ENCODE measurements at places on chromosomes 12 and 14.

DNA sequence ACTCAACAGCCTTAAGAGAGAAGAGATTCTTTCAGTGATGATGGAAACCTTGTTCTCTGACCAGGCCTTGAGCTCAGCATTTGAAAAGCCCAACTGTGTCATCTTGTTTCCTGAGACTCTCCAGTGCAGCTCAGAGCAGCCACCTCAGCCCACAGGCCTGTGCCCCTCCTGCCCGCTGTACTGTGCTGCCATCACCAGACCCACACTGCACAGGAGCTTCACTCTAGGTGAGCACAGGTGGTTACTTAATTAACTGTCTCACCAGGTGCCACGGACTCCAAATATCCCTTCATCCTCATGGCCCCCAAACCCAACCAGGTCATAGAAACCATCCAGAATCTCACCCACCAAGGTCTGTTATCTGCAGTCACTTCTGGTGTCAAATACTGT is 51.3 kb downstream of the JAG2 start:
- no peak for DNase-seq

GRCh38 chr12:38880288-38880687 is 25.1 kb downstream of the CPNE8 start:
- no peak for DNase-seq

DNA sequence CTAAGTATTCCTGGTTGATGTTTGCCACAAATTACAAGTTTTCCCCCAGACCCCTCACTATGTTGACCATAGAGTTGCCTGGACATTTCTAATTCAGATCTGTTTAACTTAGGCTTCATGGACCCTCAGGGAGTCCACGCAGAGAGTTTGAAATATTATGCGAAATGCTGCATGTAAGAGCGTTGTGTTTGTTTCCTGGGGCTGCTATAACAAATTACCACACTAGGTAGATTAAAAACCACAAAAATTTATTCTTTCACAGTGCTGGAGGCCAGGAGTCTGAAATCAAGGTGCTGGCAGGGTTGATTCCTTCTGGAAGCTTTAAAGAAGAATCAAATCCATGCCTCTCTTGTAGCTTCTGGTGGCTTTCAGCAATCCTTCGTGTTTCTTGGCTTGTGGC is 177.9 kb upstream of the KITLG start:
- DNase-seq: no peak

GRCh38 chr12:61524851-61525250 is 735.4 kb upstream of the USP15 start:
- peak; percentile 95 for DNase-seq

- DNase-seq: peak; percentile 64
Measured at GRCh38 chr14:104976198-104977007, 1.8 kb downstream of the AHNAK2 start.

DNA sequence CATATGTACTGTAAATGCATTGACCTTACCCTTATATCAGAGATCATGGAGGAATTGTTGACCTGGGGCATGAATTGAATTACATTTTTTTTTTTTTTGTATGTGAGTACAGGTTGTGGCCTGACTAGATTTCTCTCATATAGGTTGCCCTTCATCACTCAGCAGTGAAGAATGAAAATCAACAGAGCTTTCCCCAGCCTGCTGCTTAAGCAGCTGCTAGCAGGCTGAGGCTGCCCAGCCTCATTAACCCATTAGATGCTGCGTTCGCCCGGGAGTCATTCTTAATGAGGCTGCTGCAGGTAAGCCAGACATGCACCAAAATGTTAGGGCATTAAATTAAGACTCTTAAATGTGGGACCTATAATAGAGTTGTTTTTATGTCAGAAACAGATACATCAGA is 236.0 kb downstream of the ETNK1 start:
- peak; percentile 53 for DNase-seq

GRCh38 chr12:45730348-45731189 is 1.1 kb downstream of the ARID2 start:
- DNase-seq: peak; percentile 68

GRCh38 chr12:542395-543113 is 82.8 kb downstream of the B4GALNT3 start:
- peak; percentile 73 for DNase-seq

DNA sequence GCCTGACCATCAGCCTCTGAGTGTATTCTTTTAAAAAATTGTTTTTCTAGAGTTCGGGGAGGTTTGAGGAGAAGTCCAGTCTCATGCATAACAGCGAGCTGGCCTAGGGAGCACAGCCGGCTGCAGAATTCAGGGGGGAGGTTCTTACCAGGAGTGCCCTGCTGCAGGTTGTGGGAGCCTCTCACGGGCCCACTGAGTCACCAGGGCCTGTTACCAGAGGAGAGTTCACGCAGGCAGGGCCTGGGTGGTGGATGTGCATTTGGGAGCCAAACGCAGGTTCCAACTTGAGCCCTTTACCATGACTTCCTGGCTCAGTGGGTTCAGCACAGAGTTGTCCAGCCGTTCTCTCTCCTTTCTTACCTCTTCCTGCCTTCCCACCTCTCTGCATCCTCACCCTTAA is 14.4 kb downstream of the CD9 start:
- DNase-seq: no peak

DNA sequence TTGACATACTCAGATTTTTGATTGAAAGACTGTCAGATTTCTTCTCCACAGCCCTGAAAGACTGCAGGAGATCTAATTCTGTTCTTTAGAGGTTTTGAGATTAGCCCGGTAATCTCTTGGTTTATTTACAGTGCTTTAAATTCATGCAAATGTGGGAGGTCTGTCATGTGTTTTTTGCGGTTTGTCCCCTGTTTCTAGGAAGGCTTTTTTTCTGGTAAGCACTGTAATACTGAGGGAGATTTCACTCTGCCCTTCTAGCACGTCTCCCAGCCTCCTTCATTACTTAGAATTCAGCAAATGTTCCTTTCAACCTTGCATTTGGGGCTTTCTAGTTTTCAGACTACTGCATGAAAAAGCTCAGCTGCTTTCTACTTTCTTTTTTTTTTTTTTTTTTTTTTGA is 31.1 kb downstream of the GPHN start:
- DNase-seq: peak; percentile 19

DNA sequence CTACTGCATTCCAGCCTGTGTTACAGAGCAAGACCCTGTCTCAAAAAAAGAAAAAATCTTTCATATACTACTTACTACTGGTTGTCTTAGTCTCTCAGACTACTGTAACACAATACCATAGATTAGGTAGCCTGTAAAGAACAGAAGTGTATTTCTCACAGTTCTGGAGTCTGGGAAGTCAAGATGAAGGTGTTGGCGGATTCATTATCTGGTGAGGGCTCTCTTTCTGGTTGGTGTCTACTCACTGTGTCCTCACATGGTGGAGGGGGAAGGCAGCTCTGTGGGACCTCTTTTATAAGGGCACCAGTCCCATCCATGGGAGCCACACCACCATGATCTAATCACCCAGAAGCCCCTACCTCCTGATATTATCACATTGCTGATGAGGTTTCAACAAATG is 14.4 kb downstream of the WDR20 start:
- DNase-seq: no peak

GRCh38 chr12:2647186-2647585 is 147.6 kb upstream of the FKBP4 start:
- DNase-seq: no peak

DNA sequence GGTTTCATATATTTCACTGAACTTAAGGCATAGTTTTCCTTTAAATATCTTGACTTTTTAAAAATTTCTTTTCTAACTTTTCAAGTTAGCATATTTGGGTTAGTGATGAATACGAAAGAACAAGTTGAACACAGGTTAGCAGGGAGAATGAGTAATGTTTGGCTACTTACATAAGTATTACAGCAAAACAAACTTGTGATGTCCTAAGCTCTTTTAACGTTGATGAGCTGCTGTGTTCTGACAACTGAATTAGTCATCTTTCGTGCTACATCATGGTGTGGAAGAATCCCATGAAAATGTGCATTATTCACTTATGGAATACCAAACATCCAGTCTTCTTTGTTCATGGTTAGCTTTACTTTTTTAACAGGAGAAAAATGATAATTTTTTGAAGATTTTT is 36.3 kb upstream of the PDZRN4 start:
- no peak for DNase-seq

GRCh38 chr12:88801227-88802095 is 221.2 kb upstream of the KITLG start:
- no peak for DNase-seq

DNA sequence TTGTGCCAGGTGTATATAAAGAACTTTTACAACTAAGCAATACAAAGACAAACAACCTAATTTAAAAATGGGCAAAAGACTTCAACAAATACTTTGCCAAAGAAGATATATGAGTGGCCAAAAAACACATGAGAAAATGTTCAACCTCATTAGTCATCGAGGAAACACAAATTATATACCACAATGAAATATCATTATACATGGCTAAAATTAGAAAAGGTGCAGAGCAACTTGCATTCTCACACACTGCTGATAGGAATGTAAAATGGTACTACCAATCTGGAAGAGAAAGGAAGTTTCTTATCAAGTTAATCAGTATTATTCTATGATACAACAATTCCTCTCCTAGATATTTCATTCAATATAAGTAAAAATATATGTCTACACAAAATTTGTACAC is 131.6 kb upstream of the FRMD6 start:
- no peak for DNase-seq

DNA sequence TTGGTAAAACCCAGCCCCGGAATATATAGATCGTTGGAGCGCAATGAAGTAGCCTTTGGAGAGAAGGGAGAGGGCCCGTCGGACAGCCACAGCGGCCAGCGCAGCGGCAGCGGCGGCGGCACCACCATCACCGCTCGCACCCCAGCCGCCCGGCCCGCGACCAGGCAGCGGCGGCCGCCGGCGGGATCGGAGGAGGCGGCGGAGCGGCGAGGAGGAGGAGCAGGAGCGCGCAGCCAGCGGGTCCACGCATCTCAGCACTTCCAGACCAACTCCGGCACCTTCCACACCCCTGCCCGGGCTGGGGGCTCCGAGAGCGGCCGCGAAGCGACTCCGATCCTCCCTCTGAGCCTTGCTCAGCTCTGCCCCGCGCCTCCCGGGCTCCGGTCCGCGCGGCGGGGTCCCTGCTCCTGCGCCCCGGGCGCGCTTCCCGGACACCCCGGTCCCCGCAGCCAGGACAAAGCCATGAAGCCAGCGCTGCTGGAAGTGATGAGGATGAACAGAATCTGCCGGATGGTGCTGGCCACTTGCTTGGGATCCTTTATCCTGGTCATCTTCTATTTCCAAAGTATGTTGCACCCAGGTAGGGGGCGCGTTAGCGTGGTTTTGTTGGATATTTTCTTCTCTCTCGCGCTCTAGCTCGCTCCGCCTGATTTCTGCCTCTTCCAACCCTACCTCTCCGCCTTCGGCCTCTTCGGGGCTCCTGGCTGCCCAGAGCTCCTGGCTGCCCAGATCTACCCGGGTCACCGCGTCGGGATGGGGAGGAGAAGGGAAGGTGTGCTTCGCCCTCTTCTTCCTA is 400 bp downstream of the CHST11 start:
- peak; percentile 87 for DNase-seq

DNA sequence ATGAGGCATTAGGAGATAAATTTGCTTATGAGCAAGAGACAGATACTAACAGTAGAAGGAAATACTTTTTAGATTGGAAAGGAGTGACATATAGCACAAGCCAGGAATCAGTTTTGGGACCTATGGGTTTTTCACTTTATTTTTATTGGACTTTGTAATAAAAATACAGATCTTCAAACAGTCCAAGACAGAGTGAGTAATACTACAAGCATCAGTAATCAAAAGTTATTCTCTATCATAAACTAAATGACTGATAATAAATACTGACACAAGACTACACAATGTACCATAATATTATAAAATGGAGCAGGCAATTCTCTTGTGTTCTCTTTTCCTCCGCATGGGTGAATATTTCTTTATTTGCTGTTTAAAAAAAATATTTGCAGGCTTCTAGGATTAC is 85.8 kb downstream of the DERA start:
- DNase-seq: no peak

DNA sequence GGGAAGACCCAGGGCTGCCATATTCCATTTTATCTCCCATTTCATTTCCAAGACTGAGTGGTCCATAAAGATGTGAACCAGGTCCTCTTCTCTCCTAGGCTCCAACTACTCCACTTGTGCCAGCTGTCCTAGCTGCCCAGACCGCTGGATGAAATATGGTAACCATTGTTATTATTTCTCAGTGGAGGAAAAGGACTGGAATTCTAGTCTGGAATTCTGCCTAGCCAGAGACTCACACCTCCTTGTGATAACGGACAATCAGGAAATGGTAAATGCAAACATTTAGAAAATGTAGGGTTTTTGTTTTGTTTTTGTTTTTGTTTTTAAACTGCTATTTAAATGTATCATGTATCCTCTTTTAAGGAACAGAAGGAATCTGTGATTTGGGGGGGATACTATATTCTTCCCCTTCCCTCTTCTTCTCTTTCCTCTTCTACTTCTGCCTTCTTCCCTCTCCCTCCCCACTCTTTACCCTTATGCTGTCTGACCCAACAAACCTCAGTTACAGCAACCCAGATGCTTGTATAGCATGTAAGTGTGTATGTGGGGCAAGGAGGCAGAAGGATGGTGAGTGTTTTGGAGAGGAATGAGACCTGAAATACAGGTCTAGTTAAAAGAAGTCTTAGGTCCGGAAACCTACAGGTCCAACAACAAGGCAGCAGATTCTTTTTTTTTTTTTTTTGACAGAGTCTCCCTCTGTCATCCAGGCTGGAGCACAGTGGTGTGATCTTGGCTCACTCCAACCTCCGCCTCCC is 5.9 kb downstream of the KLRG1 start:
- no peak for DNase-seq

DNA sequence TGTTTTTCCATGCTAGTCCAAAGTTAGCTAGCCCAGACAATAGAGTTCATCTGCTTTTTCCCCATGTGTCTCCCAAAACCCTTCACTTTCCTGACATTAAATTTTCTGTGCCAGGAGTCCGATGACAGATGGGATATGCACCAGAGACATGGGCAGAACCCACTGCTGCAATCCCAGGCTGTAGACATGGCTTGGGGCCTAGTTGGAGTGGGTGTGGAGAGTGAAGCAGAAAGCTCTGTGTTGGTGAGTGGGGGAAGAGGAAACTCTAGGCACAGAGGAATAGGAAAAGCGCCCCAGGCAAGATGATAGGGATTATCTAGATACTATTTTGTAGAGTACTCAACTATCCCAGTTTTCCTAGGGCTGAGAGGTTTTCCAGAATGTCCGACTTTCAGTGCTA is 4.8 kb upstream of the KRT74 start:
- DNase-seq: no peak

GRCh38 chr12:2076196-2076570 is 23.4 kb downstream of the CACNA1C start:
- DNase-seq: no peak

GRCh38 chr14:96082420-96083300 is 43.5 kb downstream of the C14orf132 start:
- DNase-seq: no peak

- no peak for DNase-seq
Measured at GRCh38 chr12:104171785-104172569, 34.0 kb upstream of the NFYB start.

- DNase-seq: no peak
Measured at GRCh38 chr14:22622255-22622654, 21.9 kb downstream of the OR6J1 start.

- no peak for DNase-seq
Measured at GRCh38 chr14:60974090-60974651, 6.7 kb downstream of the TRMT5 start.

DNA sequence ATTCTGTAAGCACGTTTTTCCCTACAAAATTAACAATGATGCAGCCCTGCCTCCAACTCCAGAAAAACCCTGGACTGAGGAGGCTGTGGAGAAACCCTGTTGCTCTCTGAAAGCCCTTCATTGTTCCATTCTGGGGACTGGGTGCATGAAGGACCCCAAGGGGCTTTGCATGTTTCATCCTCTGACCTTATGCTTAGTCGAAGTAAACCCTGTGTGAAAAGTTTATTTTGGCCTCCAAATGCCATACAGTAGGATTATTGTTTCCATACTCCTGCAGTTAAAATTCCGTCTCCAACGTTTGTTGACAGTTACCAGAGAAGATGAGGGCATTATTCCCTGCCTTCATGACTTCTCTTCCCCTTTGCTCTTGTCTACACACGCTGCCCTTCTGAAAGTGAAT is 46.0 kb downstream of the CKB start:
- no peak for DNase-seq

Measured in SK-N-DZ (cell line).